Right ventricle myocardium inferior (tissue), 1 donor: ENCODE measurements at places on chromosomes 12 and 14.

- no peak for DNase-seq
Observed at GRCh38 chr14:68644101-68644500, 148.8 kb downstream of the ZFP36L1 start.

DNA sequence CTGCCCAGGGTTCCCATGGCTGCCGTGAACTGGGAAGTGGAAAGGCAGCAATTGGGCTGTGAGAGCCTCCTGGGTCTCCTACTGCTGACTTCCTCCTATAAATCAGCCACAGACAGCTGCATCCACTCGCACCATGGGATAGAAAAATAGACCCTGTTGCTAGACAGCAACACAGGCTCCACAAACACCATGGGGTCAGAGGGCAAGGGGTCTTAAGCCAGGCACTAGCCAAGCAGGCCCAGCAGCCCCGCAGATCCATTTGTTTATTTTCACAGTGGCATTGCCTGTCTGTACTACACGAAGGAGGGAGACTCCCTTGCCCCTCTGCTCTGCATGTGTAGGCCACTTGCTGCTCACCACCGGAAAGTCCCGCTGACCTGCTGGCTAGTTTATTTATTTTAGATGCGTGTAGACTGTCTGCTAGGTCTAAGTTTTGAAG lies 139.8 kb downstream of the DACT1 start:
- DNase-seq: no peak

DNA sequence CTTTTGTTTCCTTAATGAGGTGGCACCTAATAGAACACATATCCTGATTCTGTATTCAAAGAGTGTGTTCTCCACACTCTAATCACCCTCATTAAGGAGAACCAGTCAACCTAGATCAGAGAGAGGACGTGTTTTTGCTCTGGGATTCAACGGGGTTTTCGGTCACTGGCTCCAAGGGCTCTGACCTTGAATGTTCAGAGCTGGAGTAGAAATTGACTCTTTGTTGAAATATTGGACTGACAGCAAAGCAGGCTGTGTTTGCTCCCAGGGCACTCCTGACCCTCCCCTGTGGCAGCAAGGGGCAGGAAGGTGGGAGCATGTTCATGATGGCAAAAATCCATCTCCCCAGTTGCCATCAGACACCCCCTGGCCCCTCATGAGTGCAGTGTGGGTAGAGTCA lies 1193.0 kb downstream of the AACS start:
- no peak for DNase-seq

DNA sequence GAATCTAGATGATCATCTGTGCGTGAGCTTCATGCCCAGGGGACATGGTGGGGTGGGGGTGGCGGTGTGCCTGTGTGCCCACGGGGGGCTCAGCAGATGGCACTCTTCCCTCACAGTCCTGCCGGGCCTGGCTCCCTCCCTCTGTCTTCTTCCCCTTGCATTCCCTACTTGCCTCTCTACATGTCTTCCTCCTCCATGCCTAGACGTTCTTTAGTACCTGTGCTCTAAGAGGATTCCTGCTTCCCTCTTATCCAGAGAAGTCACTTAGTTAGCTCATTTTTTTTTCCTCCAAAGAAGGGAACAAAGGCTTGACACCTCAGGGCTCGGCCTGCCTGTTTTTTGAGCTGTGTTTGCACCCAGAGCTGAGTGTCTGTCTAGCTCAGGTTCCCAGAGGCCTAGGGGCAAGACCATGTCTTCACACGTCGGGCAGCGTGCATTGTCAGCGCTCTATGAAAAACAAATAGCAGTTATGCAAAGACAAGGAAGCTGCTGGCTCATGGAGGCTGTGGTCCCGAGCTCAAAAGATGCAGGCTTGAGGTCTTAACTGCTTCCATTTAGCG lies 48.8 kb downstream of the NINJ2 start:
- DNase-seq: no peak

DNA sequence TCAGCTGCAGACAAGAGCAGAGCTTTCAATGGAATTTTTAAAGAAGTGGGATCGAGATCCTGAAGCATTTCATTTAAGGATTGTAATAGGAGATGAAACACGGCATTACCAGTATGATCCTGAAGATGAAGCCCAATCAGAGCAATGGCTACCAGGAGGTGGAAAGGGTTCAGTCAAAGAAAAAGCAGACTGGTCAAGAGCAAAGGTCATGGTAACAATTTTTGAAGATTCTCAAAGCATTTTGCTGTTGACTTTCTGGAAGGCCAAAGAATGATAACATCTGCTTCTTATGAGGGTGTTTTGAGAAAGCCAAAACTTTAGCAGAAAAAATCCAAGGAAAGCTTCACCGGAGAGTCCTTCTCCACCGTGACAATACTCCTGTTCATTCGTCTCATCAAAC lies 204.3 kb upstream of the EEA1 start:
- DNase-seq: no peak

DNA sequence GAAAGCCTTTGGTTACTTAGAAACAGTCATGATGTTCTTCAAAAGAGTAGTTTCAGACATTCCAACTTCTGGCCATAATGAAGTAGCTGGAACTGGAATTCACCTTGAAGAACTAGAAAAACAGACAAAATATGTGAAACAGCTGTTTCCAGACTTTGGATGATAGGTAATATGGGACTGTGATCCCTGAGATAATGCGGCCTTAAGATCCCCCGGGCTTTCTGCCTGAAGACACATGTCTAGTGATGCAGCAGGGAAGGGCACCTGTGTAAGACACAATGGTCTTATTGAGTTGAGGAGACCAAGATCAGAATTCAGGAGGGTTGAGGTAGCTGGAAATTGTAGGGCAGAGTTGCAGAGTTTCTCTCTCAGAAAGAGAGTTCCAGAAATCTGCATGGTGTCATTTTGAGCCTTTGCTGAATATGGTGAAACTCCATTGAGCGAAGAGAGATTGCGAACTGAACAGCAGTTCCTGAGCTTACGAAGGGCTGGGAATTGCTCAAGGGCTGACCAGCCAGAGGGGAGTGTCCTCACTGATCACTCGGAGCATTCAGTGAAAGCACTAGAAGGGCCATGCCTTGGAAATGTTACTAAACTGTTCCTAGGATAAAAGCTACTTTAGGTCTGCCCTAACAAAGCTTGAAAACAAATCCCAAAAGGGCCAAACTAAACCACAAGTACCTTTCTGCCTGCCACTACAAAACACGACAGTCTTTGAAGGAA lies 41.7 kb upstream of the FRS2 start:
- DNase-seq: no peak

DNA sequence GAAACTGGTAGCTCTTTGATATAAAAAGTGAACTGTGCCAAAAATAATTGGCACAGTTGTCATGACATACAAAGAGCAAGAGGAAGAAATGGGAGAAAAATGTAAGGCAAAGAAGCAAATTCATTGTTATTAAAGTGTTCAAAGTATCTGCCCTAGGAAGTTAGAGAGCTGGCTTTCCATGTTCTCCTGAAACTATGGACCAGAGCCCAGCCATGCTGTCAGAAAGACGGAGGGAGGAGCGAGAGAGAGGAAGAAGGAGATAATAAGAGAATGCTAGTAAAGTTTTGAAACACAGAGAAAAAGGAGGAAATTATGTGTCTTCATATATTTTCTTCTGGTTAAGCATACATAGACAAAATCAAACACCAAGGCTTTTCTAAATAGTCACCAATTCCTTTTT lies 78.1 kb upstream of the PELI2 start:
- no peak for DNase-seq

DNA sequence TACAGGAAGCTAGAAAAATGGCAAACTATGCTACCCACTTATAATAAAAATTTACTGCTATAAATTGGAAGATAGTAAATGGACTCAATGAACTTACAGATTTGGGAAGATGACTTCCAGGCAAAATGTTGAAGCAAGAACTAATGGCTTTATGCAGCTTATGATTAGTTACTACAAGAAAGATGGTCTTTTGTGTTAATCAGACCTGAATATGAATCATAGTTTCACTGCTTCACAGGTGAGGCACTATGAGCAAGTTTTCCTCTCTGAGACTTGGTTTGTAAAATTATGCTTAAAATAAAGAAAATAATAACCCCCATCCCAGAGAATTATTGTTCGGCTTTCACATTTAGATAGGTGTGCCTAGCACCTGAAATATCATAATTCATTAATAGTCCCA lies 19.8 kb upstream of the DCN start:
- DNase-seq: no peak

- no peak for DNase-seq
Observed at GRCh38 chr12:49936925-49937324, 13.6 kb upstream of the AQP2 start.

GRCh38 chr14:76098916-76099675 lies 52.6 kb upstream of the GPATCH2L start:
- no peak for DNase-seq

DNA sequence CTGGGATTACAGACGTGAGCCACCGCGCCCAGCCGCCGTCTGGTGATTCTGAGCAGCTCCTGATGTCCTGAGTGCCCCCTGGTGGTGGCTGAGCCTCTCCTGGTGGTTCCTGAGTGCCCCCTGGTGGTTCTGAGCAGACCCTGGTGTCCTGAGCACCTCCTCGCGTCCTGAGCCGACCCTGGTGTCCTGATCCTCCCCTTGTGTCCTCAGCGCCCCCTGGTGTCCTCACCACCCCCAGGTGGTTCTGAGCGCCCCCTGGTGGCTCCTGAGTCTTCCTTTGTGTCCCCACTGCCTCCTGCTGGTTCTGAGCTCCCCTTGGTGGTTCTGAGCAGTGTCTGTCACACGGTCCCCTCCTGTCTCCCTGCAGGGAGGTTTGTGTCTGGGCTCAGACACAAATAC lies 1304.9 kb downstream of the TMEM121 start:
- no peak for DNase-seq

DNA sequence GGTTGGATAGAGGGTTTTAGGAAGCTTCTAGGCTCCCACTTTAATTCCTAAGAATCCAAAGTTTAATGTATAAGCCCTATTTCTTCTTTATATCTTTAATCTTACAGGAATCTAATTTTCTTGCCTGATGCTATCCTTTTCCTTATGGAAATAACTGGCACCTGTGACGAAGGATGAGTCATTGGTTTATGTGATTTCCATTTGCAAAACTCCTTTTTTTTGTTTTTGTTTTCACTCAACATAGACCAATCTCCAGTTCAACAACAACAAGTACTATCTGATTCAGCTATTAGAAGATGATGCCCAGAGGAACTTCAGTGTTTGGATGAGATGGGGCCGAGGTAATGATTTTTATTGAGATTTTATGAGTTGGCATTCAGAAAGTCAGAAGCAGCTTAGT lies 6.8 kb downstream of the PARP2 start:
- DNase-seq: no peak

DNA sequence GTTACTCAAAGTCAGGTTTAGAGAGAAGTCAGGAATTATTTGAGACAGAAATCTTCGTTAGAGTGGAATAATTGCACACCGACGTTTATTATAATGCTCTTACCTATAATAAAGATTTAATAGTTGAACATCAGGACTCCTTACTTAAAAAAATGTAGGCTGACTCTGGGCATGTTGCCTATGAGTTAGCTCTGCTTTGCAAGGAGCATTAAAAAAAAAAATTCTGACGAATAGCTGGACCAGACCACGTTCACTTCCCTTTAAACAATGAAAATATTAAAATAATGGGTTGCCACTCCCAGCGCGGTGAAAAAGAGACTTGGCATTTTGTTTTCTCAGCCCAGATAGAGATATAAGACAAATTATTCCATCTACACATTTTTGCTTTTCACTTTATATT lies 574 bp upstream of the FANCM start:
- DNase-seq: no peak

- no peak for DNase-seq
Observed at GRCh38 chr12:55585817-55586216, 13.5 kb downstream of the OR2AP1 start.

- no peak for DNase-seq
Observed at GRCh38 chr12:20627001-20627588, 68.0 kb upstream of the SLCO1C1 start.

GRCh38 chr12:70005864-70006618 lies 181.0 kb downstream of the MYRFL start:
- no peak for DNase-seq

DNA sequence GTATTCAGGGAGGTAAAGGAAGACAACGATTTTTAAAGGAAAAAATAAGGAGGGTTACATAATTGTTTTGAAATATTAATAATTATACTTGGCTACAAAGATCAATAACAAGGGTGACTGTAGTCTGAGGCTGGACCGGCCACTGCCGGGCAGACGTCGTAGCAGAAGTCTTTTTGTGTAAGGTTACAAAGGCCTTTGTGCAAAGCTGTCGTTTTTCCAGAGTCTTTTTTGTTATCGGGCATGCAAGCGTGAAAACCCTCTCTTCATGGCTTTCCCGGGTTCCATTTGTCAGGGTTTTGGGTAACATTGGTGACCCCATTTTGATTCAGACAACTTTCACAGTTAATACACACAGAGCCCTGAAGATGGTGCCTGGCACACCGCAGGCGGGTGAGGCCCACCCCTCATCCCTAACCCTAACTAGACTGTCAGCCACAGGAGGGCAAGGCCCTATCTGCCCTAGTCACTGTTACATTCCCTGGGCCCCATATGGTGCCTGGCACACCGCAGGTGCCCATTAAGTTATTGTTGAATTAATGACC lies 31.3 kb downstream of the RILPL1 start:
- no peak for DNase-seq

DNA sequence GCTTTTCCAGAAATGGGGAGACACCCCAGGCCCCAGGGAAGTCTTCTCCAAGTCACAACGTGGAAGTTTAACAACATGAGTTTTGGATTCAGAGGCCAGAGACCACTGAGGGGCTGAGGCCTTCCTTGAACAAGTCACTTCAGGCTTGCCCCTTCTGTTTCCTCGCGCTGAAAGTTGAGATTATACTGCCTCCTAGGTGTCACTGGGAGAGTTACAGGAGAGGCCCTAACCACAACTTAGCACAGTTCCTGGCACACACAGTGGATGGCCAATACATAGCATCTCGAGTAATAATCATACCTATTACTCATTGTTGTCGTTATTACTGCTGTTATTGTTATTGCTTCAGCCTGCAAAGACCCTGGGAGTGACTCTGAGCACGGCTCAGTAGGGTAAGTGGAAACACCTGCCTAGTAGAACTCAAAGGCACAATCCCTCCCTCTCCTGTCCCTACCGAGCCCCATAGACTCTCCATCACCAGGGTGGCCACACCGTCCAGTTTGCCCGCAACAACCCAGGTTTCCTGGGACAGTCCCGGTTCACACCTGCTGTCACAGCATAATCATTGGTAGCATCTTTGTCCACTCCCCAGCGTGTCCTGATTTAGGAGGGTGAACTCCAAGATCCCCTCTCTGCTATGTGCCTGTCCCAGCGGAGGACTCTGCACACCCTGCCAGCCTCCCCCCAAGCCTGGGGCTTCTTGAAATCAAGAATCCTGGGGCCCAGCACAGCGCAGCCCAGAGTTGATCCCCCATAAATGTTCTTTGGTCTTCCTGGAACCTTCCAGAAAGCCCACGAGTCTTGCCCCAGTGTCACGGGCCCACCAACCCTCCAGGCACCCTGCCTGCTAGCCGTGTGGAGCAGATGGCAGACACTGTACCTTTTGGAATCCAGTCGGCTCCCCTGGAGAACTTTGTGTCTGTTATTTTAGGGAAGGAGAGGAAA lies 85.0 kb downstream of the SYNE3 start:
- no peak for DNase-seq
